ENCODE measurements at places on chromosomes 2 and 18.

GRCh38 chr2:156333951-156334495 lies 1.5 kb upstream of the NR4A2 start:
- DNase-seq: no peak

DNA sequence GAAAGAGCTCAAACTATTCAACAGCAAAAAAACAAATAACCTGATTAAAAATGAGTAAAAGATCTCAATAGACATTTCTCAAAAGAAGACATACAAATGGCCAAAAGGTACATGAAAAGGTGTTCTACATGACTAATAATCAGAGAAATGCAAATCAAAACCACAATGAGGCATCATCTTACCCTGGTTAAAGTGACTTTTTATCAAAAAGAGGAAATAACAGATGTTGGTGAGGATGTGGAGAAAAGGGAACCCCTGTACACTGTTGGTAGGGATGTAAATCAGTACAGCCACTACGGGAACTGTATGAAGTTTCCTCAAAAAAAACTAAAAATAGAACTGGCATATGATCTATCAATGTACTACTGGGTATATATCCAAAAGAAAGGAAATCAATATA lies 39.8 kb upstream of the TMEM163 start:
- DNase-seq: no peak

- DNase-seq: no peak
Measured at GRCh38 chr18:8153887-8154583, 455.2 kb upstream of the RAB12 start.

- no peak for DNase-seq
Measured at GRCh38 chr2:240725671-240726070, 34.0 kb downstream of the AQP12A start.

GRCh38 chr18:12307701-12308385 lies at the start of gene TUBB6:
TSS of gene TUBB6 (plus strand) at chr18:12308241. CDS start at chr18:12308293, 52 bp downstream.
- DNase-seq: no peak

- DNase-seq: no peak
Measured at GRCh38 chr2:74714691-74715080, 60.6 kb downstream of the SEMA4F start.

GRCh38 chr2:27911458-27912210 lies 21.1 kb downstream of the BABAM2 start:
- no peak for DNase-seq

GRCh38 chr2:120634533-120634932 lies 101.1 kb upstream of the GLI2 start:
- DNase-seq: no peak

- DNase-seq: peak; percentile 55
Measured at GRCh38 chr2:230758566-230759480, 46.2 kb downstream of the CAB39 start.

- no peak for DNase-seq
Measured at GRCh38 chr18:35045806-35046205, 4.6 kb downstream of the MAPRE2 start.

- no peak for DNase-seq
Measured at GRCh38 chr2:230762317-230762896, 49.8 kb downstream of the CAB39 start.

- DNase-seq: no peak
Measured at GRCh38 chr2:140589273-140589672, 1541.5 kb downstream of the LRP1B start.

GRCh38 chr2:74474481-74474880 lies 2.0 kb upstream of the MRPL53 start:
- DNase-seq: no peak

DNA sequence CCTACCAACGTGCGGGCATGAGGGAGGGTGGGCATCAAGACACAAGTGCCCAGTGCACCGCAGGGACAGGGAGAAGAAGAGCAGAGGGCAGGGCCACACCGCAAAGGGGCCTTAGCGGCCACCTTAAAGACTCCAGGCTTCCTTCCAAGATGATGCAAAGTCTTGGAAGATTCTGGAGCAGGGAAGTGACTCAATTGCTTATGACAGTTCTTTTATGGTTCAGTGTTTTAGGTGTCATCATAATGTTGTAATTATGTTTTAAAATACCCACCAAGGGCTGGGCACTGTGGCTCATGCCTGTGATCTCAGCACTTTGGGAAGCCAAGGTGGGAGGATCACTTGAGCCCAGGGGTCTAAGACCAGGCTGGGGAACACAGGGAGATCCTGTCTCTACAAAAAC lies 44.5 kb upstream of the SEMA4C start:
- no peak for DNase-seq

DNA sequence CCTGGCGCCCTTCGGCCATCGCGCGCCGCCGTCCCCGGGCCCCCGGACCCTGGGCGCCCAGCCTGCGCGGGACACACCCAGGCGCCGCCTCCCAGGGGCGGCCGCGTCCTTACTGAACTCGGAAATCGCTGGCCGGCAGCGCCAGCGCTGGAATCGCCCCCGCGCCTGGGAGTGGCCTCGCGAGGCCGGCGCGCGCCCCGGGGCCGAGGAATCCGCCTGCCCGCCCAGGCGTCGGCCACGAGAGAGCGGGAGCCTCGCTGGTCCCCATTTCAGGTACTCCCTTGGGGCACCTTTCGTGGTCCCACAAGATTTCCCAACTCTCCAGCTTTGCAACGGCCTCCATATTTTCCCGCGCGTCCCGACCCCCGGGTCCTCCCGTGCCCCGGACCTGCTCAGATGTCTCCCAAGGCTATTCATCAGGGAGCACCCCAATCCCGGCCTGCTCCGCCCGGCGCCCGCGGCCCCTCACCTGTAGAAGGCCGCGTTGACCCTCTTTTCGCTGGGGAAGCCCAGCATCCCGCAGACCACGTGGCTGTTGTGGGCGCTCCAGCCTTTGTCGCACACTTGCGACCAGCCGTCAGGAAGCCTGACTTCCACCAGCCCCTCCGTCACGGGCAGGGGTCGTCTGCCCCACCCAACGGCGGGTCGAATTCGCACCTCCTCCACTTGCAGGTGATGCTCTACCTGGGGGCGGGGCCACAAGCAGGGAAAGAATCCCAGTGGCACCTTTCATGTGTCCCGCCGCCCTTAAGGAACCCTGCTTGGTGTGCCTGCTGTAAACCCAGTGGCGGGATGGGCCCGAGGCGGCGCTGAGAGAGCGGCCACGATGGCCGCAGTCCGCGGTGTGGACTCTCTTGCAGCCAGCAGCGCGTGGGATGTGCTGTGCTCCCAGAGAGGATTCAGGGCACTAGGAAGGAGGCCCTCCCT lies 4.6 kb downstream of the LOXL3 start:
- DNase-seq: no peak

DNA sequence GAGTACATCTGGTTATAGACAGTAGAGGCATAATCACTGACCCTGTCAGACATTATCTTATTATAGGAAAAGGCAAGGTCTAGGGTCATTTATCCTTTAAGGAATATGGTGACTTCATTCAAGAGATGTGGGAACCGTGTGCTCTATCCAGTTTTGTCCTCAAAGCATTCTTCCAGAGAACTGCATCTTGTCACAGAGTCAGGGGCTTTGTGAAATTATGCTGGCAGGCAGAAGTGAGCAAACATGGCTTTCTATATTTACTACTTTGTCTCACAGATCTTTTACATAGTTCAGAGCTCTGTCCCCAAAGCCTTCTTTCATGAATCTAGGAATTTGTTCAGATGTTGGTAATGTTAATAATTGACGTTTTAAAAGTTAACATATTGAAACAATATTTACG lies 177.4 kb downstream of the ASXL3 start:
- no peak for DNase-seq

GRCh38 chr2:212154477-212154878 lies 384.1 kb downstream of the ERBB4 start:
- DNase-seq: no peak

- DNase-seq: no peak
Measured at GRCh38 chr2:124320051-124320688, 295.1 kb downstream of the CNTNAP5 start.

DNA sequence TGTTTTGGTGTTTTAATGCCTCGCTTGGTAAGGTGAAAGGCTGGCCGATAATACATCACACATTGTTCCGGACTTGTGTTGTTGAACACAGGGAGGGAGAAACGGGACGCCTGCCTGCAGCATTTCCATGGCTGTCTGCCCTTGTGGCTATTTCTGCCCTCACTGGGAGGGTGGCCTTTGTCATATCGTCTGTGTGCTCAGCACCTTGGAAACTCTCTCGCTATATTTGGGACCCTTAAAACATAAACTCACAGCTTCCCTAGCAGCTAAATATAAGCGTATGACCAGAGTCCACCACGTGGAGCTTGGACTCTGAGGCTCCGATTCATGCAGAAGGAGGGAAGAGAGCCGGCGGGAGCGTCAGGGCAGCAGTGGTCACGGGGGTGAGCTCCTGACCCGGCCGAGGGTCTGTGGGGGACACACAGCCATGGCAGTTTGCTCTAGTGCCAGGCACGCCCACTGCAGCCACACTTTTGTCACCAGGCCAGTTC lies 111.7 kb downstream of the SH3BP4 start:
- no peak for DNase-seq

GRCh38 chr18:48949050-48949605 lies 1.6 kb downstream of the SMAD7 start:
- DNase-seq: no peak

DNA sequence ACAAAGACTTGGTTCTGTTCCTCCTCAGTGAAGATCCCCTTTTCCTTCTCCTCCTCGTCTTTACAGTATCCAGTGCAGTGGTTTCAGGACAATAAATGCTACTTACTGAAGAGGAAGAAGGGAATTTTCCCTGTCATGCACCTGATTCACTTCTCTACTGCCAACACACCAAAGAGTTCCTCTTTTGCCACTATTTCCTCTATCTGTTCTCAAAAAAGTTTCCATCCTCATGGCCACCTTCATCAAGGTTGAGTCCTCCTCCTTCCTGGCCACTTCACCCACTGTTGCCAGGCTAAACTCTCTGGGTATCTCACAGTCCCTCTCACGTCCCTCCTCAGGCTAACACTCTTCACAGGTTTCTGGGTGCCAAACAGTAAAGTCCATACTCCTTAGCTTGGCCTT lies 41.7 kb downstream of the PLEKHM3 start:
- DNase-seq: no peak

GRCh38 chr18:57648414-57648813 lies 26.8 kb upstream of the NARS1 start:
- no peak for DNase-seq

DNA sequence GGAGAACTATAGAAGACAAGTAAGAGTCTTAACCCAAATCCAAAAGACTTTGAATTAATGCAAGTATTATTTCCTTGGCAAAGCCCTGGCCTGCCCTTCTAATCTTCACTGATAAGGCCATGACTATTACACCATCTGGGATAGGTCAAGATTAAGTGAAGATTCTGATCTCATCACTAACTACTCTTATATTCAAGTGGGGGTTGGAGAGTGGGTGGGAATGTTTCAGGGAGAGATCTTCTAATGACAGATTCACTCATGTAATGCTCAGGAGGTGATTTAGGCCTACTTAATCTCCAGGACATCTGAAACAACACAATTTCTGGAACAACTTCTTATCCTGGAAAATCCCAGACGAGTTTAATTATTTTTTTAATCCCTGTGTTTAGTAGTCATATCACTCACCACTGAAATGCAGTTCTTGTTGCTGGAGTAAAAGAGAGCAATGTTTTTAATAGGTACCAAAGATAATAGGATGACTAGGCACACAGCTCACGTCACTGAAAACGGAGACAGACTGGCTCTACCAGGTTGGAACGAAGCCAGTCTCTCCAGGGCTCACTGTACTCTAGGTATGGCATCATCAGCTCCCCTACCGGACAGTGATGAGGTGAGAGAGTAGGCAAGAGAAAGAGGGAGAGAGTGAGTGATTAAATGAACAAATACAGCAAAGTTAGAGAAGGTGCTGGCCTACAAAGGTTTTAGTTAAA lies 133.1 kb downstream of the NCKAP5 start:
- no peak for DNase-seq

- no peak for DNase-seq
Measured at GRCh38 chr2:188244383-188244782, 47.3 kb upstream of the GULP1 start.

- DNase-seq: no peak
Measured at GRCh38 chr2:169768262-169768995, 30.2 kb upstream of the SSB start.

DNA sequence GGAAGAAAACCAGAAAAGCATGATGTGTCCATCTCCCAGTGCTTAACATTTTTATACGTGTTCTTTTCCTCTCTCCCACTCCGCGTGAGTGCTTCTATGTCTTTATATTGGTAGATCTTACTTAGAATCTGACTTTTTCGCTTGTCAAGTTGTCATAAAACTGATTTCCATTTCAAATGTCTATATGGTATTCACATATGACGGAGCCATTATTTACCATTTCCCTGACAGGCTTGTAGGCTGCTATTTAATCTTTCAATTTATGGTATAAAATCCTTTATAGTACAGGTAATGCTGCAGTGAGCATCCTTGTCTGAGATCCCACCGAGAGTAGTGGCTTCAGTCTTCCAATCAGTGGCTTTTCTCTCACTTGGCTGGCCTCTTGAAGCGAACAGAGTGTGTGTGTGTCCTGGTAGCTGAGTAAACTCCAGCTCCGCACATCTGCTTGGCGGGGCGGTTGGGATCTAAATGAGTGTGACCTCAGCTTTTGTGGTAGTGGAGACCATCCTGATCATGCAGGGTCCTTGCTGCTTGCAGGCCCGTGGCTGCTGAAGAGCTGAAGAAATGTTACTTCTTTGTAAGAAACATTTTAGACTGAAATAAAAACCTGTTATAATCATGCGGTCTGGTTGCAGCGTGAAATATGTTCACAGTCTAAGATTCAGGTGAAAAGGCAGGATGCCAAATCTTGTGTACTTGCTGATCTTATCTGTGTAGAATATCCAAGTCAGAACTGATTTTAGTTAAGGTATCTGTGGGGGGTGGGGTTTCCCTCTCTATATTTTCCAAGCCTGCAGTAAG lies 40.2 kb downstream of the INPP4A start:
- DNase-seq: no peak

DNA sequence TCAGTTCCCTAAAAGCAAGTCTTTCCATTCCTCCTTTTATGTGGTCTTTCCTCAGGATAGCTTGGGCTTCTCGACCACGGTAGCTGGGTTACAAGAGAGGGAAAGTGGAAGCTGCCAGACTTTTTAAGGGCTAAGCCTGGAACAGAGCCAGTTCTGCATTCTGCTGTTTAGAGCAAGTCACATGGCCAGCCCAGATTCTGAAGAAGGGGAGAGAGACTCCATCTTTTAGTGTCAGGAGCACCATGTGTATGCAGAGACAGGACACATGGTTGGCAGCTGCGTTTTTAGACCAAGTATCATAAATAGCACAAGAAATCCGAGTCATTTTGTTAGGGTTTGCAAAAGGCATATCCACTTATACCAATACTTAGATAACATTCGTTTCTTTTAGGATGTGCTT lies 4.7 kb downstream of the HMSD start:
- no peak for DNase-seq

- no peak for DNase-seq
Measured at GRCh38 chr18:76476665-76477561, 18.1 kb downstream of the ZNF516 start.

- DNase-seq: peak; percentile 90
Measured at GRCh38 chr2:64330281-64331113, 123.5 kb upstream of the LGALSL start.

GRCh38 chr2:149027590-149028250 lies 10.8 kb upstream of the LYPD6B start:
- no peak for DNase-seq

- DNase-seq: no peak
Measured at GRCh38 chr2:106885971-106886915, at the start of gene ST6GAL2. TSS of gene ST6GAL2 (minus strand) at chr2:106886167. CDS start at chr2:106843977, 42,190 bp downstream.

Data from SK-N-MC (cell line).